Thyroid gland (tissue), 4 donors: ENCODE measurements at places on chromosomes 4 and X. TPM values are rescaled to one million over a fixed set of nuclear protein-coding genes. Genes with fewer than 3 reads are reported as not detected.

Gene HHIP
- total RNA-seq = 0.33 TPM

GRCh38 chrX:50372966-50373365 is 97.7 kb downstream of the DGKK start:
- H3K36me3 ChIP-seq = no peaks in the 10 kb centered on the region
- no peak overlapping the region for H3K27ac ChIP-seq
- H3K4me3 ChIP-seq = no peak overlapping the region
- H3K27me3 ChIP-seq = no peaks in the 10 kb centered on the region

Gene HAND2
- 2.0 TPM for total RNA-seq

Gene ZNF674
- total RNA-seq = 6.4 TPM

Gene IL2
- total RNA-seq = not detected

- H3K4me1 ChIP-seq = no peaks in the 10 kb centered on the region
- no peak overlapping the region for H3K4me3 ChIP-seq
- DNase-seq = no peak
- H3K36me3 ChIP-seq = no peaks in the 10 kb centered on the region
Observed at GRCh38 chrX:37686996-37687395, 1.4 kb downstream of the XK start.

- H3K4me3 ChIP-seq = no peak overlapping the region
- no peaks in the 10 kb centered on the region for H3K36me3 ChIP-seq
- no peak overlapping the region for H3K27ac ChIP-seq
- H3K27me3 ChIP-seq = no peaks in the 10 kb centered on the region
- no peak for DNase-seq
Observed at GRCh38 chrX:11537141-11537540, 128.6 kb downstream of the ARHGAP6 start.

GRCh38 chr4:138821331-138821730 is 194.2 kb upstream of the NOCT start:
- no peaks in the 10 kb centered on the region for H3K4me1 ChIP-seq
- H3K27ac ChIP-seq = no peak overlapping the region
- H3K4me3 ChIP-seq = no peak overlapping the region

Gene TSPYL2
- total RNA-seq = 45.3 TPM

DNA sequence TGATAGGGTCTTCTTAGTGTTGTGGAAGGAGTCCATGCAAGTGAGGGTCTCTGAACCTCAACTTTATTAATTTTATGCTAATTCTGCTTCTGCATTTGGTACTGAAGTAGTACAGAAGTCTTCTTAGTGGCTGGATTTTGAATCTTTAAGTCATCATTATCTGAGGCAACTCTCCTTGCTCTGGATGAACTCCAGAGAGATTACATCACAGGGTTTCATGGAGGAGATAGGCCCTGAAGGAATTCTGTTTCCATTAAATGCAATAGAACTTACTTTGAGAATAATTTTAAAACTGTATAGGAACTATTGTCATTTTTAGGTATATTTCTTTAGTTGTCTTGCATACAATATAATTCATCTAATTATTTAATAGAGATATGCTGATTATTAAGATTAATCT is 451.2 kb downstream of the FAT4 start:
- no peaks in the 10 kb centered on the region for H3K4me1 ChIP-seq
- no peak for DNase-seq
- no peak overlapping the region for H3K27ac ChIP-seq
- H3K4me3 ChIP-seq = no peak overlapping the region

Gene CTSO
- 36.3 TPM for total RNA-seq

GRCh38 chr4:88062843-88063242 is 55.4 kb downstream of the PKD2 start:
- no peak overlapping the region for H3K27ac ChIP-seq
- no peaks in the 10 kb centered on the region for H3K4me1 ChIP-seq
- no peaks in the 10 kb centered on the region for H3K27me3 ChIP-seq
- H3K4me3 ChIP-seq = no peak overlapping the region
- DNase-seq = no peak

DNA sequence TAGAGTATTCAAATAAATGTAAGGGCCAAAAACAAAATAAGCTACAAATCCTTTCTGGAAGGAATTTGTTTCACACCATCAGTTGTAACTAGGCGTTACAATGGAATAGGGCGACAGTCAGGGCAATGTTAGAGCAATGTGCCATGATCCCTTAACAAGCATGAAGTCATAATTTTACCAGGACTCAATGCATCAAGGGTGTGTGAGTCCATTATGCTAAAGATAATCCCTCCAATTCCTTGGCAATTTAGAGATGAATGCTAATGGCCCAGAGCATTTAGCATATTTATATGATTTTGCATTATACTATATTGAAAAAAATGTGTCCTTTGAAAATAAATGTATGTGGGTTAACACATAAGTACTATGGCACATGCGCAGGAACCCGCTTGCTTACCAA is 73.1 kb downstream of the GRIA2 start:
- no peak overlapping the region for H3K4me3 ChIP-seq
- no peaks in the 10 kb centered on the region for H3K36me3 ChIP-seq
- no peaks in the 10 kb centered on the region for H3K27me3 ChIP-seq

Gene ARMCX1
- total RNA-seq = 26.0 TPM

GRCh38 chr4:81565142-81565870 is 93.6 kb upstream of the RASGEF1B start:
- H3K36me3 ChIP-seq = no peaks in the 10 kb centered on the region
- no peaks in the 10 kb centered on the region for H3K27me3 ChIP-seq
- peaks cover 7% of the 10 kb centered on the region for H3K4me1 ChIP-seq
- H3K27ac ChIP-seq = peak overlapping the region; percentile 56
- no peak overlapping the region for H3K4me3 ChIP-seq
- peak; percentile 69 for DNase-seq

- H3K4me1 ChIP-seq = no peaks in the 10 kb centered on the region
- no peak overlapping the region for H3K27ac ChIP-seq
- no peaks in the 10 kb centered on the region for H3K36me3 ChIP-seq
- H3K4me3 ChIP-seq = no peak overlapping the region
Observed at GRCh38 chrX:6465756-6466155, 69.2 kb downstream of the VCX3A start.

DNA sequence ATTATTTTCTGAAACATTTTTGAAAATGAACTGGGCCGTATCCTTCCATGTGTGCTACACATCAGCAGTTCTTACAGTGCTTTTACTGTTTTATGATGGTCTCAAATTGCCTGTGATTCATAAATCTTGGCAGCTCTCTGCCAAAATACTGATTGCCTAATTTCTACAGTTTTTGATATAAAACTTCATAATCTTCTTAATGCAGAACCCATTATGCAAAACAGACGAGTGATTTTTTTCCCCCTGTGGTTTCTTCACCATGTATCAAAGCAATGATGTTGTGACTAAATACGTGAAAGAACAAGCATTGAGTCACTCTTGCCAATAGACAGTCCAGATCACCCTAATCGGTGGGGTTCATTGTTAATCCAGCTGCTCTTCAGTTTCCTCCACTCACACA is 156.4 kb upstream of the WDR1 start:
- H3K4me1 ChIP-seq = no peaks in the 10 kb centered on the region
- H3K36me3 ChIP-seq = no peaks in the 10 kb centered on the region
- H3K27ac ChIP-seq = no peak overlapping the region

- DNase-seq = no peak
- no peak overlapping the region for H3K4me3 ChIP-seq
- H3K27ac ChIP-seq = no peak overlapping the region
Observed at GRCh38 chr4:116400480-116400879, 684.9 kb downstream of the TRAM1L1 start.

GRCh38 chrX:126900937-126901336 is 81.4 kb downstream of the PRR32 start:
- DNase-seq = no peak
- no peaks in the 10 kb centered on the region for H3K4me1 ChIP-seq
- no peak overlapping the region for H3K27ac ChIP-seq

Gene DKK2
- total RNA-seq = 0.34 TPM

Gene CCSER1
- 45.3 TPM for total RNA-seq

DNA sequence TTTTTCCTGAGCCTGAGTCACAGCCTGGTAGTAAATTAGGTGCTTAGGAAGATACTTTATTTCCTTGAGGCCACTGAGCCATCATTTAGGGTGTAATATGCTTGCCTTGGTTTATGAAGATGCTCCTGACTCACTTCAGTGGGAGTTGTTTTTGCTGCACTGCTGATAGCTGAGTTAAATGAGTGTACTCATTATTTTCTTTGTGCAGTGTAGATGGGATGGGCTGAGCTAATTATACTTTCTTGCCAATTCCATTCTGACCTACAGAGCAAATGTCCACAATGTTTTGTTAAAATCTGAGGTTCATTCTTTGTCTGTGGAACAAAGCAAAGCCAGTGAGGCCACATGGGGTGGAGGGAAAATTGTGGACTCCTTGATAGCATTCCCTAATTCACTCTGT is 60.0 kb downstream of the FGF13 start:
- no peaks in the 10 kb centered on the region for H3K27me3 ChIP-seq
- H3K4me1 ChIP-seq = no peaks in the 10 kb centered on the region
- no peak overlapping the region for H3K4me3 ChIP-seq
- no peak for DNase-seq
- H3K27ac ChIP-seq = no peak overlapping the region
- H3K36me3 ChIP-seq = no peaks in the 10 kb centered on the region

Gene PRPS1
- 45.1 TPM for total RNA-seq
